ENCODE measurements at places on chromosomes 5 and 9. TPM values are rescaled to one million over a fixed set of nuclear protein-coding genes. Genes with fewer than 3 reads are reported as not detected.

DNA sequence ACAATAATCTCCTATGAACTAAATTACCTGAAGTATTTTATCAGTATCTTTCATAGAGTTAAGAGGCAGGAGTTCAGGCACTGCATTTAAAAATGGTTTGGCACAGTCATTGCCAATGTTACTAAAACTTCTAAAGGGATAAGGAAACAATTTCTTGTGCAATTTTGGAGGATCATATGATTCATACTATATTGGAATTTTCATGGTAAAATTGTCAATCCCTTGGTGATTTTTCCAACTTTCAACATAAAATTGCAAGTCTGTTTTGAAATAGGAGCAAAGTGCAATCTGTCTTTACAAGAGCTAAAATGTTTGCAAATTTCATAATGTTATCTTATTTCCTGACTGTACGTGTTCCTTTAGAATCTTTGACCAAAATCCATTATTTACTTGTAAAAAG lies 211.1 kb downstream of the DMRTA1 start:
- no peak overlapping the region for H3K27ac ChIP-seq
- H3K27me3 ChIP-seq: no peaks in the 10 kb centered on the region
- no peak for DNase-seq

Gene P4HA2
- 0.91 TPM for polyA plus RNA-seq

DNA sequence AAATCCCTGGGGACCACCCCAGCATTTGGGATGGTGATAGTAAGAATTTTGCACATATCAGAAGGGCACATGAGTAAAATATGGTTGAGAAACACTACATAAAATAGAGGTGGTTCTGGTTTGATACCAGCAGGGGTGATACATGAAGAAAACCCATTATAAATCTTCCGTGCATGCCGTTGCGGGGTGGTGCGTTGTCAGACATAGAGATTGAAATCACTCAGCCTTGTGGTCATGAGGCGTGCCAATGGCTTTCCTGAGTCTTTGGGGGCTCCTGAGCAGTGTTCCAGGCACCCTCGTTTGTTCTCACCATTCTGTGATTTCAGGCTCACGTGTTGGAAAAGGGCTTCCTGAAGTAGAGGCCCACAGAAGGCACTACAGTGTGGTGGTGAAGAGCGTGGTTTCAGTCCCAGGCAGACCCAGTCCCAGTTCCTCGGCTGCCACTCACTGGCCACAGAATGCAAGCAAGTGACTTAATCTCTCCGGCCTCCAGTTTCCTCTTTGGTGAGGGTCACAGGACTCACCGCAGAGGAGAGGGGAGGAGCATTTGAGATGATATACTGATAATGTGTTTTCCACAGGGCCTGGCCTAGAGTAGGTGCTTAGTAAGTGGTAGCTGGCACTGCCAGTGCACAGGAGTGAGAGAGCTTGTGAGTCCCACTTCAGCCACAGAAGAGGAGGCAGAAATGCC lies 20.5 kb upstream of the GLRX start:
- no peaks in the 10 kb centered on the region for H3K36me3 ChIP-seq
- no peaks in the 10 kb centered on the region for H3K27me3 ChIP-seq
- DNase-seq: peak; percentile 59

Gene SLC46A2
- polyA plus RNA-seq: 0.96 TPM

DNA sequence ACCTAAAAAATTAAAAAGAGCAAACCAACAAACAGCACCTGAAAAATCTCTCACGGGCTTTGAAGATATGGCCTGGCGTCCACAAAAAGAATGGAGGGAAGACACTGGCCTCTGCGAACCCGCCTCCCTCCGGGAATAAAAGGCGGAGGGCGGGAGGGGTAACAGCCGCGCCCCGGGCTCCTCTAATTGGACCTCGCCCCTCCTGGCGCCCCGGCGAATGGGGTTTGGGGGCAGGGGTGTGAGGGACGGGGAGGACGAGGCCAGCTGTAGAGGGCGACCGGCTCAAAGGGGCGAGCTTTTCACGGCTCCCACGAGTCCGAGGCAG lies 753 bp downstream of the FANCC start:
- peak overlapping the region; percentile 84 for H3K27ac ChIP-seq
- peaks cover 7% of the 10 kb centered on the region for H3K27me3 ChIP-seq
- no peak for DNase-seq
- H3K4me1 ChIP-seq: peaks cover 17% of the 10 kb centered on the region
- no peaks in the 10 kb centered on the region for H3K36me3 ChIP-seq

Gene SURF1
- 104 TPM for polyA plus RNA-seq

Gene PBX3
- polyA plus RNA-seq: 5.7 TPM

- H3K4me1 ChIP-seq: no peaks in the 10 kb centered on the region
- no peak overlapping the region for H3K4me3 ChIP-seq
- no peak overlapping the region for H3K27ac ChIP-seq
- DNase-seq: no peak
- H3K36me3 ChIP-seq: no peaks in the 10 kb centered on the region
- peaks cover 1% of the 10 kb centered on the region for H3K27me3 ChIP-seq
These were observed 43.0 kb downstream of the ITGA2 start for GRCh38 chr5:53032188-53032587.

Gene PTGER4
- 43.5 TPM for polyA plus RNA-seq

- peaks cover 2% of the 10 kb centered on the region for H3K27me3 ChIP-seq
- DNase-seq: no peak
- H3K36me3 ChIP-seq: peaks cover 2% of the 10 kb centered on the region
- no peaks in the 10 kb centered on the region for H3K4me1 ChIP-seq
- no peak overlapping the region for H3K27ac ChIP-seq
These were observed 253.1 kb downstream of the NPR3 start for GRCh38 chr5:32964261-32964660.

DNA sequence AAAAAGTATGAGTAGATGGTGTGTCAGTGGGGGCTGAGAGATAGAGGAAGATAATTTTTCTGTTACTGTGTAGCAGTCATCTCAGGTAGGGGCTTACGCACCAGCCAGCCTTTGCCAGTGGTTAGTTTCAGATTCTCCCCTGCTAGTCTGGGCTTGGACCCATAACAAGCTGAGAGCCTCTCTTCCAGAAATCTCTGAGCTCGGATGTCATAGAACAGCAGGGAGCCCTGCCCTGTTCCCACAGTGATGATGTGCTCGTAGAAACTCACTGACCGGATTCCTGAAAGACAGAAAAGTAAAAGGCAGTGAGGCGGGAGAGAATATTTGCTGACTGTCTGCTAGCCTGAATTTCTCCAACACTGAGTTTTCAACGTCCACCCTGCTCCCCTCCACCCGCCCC lies 37.2 kb downstream of the DCAF12 start:
- H3K27me3 ChIP-seq: no peaks in the 10 kb centered on the region
- peaks cover 46% of the 10 kb centered on the region for H3K36me3 ChIP-seq
- H3K27ac ChIP-seq: no peak overlapping the region
- no peak for DNase-seq

GRCh38 chr5:81067406-81067805 lies 107.2 kb downstream of the RASGRF2 start:
- no peak for DNase-seq
- H3K4me3 ChIP-seq: no peak overlapping the region
- no peaks in the 10 kb centered on the region for H3K36me3 ChIP-seq
- no peak overlapping the region for H3K27ac ChIP-seq
- no peaks in the 10 kb centered on the region for H3K4me1 ChIP-seq
- H3K27me3 ChIP-seq: no peaks in the 10 kb centered on the region

Gene SPATA31D4
- not detected for polyA plus RNA-seq

- DNase-seq: peak; percentile 37
- peaks cover 24% of the 10 kb centered on the region for H3K4me1 ChIP-seq
- peak overlapping the region; percentile 78 for H3K27ac ChIP-seq
- peaks cover 1% of the 10 kb centered on the region for H3K27me3 ChIP-seq
- no peaks in the 10 kb centered on the region for H3K36me3 ChIP-seq
- H3K4me3 ChIP-seq: peak overlapping the region; percentile 65
These were observed 62.5 kb upstream of the ITGA1 start for GRCh38 chr5:52725065-52725746.

- H3K36me3 ChIP-seq: no peaks in the 10 kb centered on the region
- no peaks in the 10 kb centered on the region for H3K4me1 ChIP-seq
- H3K27ac ChIP-seq: no peak overlapping the region
- DNase-seq: no peak
These were observed 429.6 kb upstream of the DMAC1 start for GRCh38 chr9:8229226-8229625.
